ENCODE measurements at places on chromosomes 5 and 9.

- no peak for DNase-seq
Observed at GRCh38 chr9:2729721-2730120, 12.4 kb downstream of the KCNV2 start.

DNA sequence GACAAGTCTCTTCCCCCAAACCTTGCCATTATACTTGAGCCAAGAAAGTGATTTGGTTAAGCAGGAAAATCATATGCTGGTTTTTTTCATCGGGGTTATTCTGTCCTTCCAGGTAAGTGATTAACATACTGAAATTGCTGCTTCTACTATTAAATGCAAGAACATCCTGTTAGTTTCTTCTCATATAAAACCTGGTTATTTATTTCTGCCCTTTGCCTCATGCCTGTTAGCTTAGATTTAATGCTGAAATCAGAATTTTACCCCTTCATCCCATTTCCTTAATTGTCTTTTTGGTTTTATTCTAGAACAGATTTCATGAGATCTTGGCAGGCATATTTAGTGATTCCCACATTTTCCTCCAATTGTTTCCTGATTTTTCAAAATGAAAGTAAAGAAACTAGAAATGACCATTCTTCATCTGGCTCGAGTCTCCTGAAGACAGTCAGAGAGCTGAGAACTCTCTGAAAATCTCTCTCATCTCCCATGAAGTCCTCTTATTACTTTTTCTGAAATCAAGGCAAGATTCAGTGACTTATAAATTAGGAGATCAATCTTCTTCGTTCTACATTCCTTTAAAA, 132.9 kb downstream of the NFIB start:
- DNase-seq, result no peak

- no peak for DNase-seq
Observed at GRCh38 chr5:57456531-57457135, 26.0 kb downstream of the ACTBL2 start.

DNA sequence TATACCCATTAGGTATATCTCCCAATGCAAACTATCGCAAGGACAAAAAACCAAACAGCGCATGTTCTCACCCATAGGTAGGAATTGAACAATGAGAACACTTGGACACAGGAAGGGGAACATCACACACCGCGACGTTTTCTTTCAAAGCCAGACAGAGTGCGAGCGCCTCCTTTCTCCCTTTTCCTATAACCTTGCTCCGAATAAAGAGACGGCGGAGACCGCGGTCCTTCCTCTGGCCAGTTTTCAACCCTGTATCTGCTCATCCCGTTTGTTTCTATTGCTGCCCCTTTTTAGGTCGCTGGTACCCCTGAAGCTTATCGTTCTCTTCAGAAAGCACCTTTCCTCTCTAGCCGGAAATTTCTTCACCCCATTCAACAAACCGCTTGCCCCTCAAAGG, 1.3 kb downstream of the LVRN start:
- no peak for DNase-seq

- no peak for DNase-seq
Observed at GRCh38 chr9:8652255-8652654, 852.7 kb upstream of the DMAC1 start.

Measured in COLO829 (cell line).